GF-D8 (cell line): ENCODE measurements at places on chromosomes 3 and 15.

DNA sequence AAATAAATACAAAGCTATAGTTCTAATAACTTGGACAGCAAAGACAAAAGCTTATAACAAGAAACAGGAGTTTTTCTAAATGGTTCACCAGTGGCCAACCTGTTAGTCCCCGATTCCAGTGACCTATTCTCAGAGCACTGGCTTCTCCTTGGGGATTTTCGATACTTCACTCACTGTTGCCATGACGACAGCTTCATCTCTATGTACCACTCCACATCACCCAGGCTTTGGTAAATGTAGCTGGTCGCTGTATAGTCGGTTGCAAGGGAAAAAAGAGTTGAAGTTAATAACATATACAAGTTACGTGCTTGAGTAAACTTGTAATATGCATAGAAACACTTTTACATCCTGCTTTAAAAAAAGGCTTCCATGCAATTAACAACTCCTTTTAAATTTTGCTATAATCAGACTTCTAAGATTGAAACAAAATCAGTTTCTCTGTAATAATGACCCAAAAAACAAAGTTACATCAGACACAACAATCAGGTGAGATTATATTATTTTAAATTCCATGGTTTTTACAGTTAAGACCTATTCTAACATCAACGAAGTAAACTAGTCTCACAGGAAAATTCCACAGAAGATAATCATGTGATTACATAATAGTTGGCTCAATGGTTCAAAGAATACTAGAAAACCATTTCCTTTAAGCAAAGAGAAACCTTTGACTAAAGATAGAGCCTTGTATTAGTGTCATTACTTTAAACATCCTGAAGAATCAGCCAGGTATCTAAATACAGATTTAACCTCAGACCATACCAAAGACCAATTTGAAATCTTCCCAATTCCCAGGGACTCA is 2.9 kb downstream of the CCNL1 start:
- no peak for DNase-seq

DNA sequence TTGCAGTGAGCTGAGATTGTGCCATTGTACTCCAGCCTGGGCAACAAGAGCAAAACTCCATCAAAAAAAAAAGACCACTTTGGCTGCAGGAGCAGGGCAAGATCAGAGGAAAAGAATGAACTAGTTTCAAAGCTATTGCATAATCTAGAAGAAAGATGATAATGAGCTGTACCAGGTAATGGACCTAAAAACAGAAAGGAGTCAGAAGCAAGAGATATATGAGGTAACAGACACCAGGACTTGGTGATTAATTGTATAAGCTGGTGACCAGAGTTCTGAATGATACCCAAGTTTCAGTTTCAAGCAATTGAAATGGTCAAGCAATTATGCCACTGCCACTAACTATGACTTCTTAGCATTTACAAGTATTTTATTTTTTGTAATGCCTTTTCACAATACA is 2.9 kb downstream of the POLQ start:
- DNase-seq, result no peak

- no peak for DNase-seq
Measured at GRCh38 chr15:64560501-64560900, 100.1 kb downstream of the ZNF609 start.

DNA sequence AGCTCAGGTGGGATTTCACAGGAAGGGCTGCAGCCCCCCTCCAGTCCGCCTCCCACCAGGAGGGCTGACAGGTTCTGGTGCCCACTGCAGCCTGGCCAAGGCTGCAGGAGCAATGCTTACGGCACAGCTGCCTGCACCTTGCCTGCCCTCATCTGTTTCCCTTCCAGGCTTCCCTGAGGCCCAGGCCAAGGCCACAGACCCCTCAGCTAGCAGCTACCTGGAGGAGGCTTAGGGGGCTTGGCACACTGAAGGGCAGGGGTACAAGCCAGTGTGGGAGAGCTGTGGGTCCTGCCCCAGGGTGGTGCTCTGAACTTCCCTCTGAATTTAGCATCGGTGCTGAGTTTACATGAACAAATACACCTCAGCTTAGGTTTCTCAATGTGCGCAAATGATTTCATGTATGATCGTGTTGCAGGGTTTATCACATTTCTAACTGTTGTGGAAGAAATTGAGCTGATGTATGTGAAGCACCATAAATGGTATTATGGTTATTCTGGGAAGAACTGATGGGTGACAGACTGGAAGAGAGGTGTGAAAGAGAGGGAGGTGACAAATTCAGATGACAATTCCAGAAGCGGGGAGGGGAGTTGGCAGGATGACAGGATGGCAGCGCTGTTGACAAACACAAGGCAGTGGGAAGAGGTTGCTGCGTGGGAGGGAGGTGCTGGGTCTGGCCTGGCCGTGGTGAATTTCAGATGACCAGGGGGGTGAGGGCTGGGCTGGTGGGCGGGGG is 6.1 kb downstream of the RHCG start:
- no peak for DNase-seq

DNA sequence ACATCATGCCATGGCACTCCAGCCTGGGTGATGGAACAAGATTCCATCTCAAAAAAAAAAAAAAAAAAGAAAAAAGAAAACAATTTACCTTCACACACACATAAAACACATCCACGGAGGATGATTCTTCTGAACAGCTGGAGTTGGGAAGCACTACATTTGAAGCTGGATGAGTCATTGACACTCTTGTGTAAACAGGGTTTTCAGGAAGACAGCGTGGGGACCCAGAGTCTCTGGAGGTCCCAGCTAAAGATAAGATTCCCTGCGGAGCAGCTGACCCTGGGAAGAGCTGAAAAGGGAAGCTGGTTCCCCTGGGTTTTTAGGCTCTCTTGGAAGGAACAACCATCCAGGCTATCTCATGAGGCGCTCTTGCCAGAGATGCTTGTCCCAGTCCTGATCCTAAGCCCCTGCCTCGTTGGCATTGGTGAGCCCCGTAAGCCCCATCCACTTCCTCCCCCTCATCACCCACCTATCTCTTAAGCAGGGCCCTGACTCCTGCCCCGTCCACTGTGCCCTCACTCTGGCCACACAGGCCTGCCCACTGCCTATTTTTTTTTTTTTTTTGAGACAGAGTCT is 32.0 kb upstream of the FURIN start:
- no peak for DNase-seq

DNA sequence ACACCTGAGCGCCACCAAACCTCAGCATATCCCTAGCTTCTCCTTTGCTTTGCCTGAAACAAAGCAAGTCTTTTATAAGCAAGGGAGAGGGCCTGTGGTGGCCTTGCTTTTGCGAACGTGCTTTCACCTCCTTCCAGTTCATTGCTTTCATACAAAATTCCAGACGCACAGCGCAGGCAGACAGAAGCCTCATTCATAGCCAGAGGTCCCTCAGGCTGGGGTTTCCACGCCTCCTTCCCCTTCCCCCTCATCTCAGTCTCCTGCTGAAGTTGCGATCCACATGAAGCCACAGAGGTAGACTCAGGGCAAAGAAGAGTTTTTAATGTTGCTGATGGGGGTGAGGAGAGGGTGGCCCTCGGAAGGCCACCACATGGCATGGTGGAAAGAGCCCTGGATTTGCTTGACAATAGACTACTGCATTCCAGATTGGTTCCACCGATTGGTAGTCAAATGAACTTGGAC is 59.4 kb upstream of the FLNB start:
- no peak for DNase-seq

- DNase-seq, result no peak
Measured at GRCh38 chr15:31372635-31373091, 46.0 kb downstream of the KLF13 start.

DNA sequence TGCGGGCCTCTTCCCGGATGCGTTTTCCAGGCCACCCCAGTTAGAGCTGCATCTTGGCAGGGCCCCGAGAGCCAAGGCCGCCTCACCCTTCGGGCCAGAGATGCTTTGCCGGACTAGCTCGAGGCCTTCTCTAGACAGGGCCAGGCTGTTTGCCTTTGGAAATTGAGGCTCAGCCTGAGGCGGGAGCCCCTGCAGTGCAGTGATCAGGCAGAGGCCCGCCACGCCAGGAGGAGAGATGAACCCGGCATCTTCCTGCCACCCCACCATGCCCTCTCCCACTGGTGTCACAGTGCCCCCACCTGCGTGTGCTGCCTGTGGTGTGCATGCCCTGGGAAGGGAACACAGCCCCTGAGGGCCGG is 8.9 kb upstream of the ROPN1B start:
- no peak for DNase-seq

DNA sequence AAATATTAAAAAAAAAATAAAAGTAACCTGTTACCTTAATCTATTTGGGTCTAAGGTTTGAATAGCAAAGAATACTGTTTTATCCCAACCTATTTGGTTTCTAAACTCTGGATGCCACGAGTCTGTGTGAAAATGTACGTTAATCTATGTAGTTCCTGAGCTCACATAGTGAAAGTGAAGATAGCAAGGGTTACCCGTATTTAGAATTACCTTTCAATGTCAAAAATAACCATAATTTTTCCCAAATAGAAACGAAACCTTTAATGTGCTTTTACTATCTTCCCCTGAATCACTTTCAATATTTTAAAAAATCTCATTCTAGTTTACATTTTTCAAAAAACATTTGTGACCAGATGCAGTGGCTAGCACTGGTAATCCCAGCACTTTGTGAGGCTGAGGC is 5.8 kb upstream of the USP50 start:
- no peak for DNase-seq

GRCh38 chr3:31848163-31848818 is 132.8 kb downstream of the OSBPL10 start:
- DNase-seq, result no peak
